ENCODE measurements at places on chromosomes 3 and 15.

- no peak for DNase-seq
These were observed 656.2 kb downstream of the GBE1 start for GRCh38 chr3:81105206-81105605.

DNA sequence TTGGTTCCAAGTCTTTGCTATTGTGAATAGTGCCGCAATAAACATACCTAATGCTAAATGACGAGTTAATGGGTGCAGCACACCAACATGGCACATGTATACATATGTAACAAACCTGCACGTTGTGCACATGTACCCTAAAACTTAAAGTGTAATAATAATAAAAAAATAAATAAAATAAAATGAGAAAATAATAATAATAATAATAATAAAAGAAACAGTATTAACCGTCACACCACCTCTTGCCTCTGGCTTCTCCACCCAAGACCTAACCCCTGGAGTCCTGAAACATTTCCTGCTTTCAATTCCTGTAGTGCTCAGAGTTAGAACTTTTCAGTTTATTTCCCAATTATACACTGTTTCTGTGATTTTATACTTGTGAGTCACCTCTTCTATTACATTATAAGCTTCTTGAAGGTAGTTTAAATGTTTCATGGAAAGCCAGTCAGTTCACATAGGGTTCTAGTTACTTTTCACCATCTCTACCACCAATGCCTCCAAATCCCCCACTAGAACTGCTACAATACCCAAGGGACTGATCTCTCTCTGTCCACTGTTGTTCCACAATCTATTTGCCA lies 18.4 kb upstream of the GHSR start:
- DNase-seq = no peak

GRCh38 chr3:139518926-139519842 lies 20.4 kb downstream of the RBP1 start:
- DNase-seq = no peak

DNA sequence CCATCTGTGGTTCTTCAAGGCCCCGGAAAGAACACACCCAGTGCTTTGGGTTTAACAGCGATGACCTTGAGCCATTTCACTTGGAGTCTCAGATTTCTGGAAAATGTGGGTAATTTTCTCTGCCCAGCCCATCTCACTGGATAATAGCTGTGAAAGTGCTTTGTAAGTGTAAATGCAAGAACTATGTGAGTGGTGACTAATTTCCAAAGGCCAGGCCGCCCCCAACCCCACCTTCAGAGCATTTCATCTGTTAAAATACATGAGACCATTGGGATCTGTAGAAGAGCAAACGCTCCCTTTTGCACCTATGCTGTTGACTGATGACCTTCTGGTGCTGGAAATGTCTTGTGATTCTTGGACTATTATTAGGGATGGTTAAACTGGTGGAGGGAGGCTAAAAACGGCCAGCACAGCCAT lies 196.8 kb upstream of the LPP start:
- DNase-seq = no peak

- no peak for DNase-seq
These were observed 22.5 kb downstream of the TBC1D2B start for GRCh38 chr15:78054966-78055365.

GRCh38 chr3:71048948-71049347 lies 534.6 kb downstream of the FOXP1 start:
- DNase-seq = no peak

DNA sequence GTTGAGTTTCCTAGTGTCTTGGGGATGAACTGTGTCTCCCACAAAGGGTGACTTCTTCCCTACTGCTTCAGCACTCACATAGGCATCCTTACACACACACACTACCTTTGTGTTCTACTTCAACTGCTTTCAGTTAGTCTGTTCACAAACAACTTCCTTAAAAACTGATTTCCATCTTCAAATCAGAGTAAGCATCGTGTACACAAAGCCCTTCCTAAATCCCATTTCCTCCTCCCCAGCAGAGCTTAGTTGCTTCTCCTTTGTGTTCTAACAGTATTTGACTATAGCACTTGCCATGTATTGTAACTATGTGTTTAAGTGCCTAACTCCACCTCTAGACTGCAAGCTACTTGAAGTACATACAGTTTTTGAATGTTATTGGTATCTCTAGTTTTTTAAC lies 71.7 kb downstream of the TNIK start:
- DNase-seq = no peak

DNA sequence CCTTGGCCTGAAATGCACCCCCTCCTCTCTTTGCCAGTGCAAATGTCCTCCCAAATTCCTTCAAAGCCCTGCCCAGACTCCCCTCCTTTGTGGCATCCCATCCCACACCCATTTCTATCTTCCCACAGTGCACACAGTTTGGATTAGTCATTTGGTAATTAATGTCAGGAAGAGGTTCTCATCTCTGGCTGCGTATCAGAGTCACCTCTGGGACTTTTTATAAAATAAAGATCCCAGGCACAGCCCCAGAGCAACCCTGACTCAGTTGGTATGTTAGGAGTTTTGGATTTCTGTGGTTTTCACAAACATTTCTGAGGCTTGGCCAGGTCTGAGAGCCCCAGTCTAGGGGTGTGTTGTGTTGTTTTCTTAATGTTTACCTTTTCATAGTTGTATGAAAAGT lies 41.6 kb downstream of the C3orf20 start:
- no peak for DNase-seq

- no peak for DNase-seq
These were observed 483.2 kb upstream of the TBL1XR1 start for GRCh38 chr3:177680472-177680821.

DNA sequence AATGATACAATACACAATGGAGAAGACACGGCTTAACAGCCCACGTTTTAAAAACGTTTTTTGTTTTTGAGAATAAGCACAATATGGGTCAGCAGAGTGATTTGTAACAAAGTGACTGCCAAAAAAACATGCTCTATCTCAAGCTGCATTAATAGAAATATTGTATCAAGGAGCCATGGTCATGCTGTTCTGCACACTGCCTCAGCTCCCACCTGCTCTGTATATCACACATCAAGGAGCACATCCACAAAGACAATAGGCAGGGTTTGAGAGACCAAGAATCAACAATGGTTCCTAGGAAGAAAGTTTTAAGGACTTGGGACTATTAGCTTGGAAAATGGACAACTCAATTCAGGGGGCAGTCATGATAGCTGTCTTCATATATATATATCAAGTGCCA lies 6.3 kb upstream of the BBX start:
- DNase-seq = no peak

DNA sequence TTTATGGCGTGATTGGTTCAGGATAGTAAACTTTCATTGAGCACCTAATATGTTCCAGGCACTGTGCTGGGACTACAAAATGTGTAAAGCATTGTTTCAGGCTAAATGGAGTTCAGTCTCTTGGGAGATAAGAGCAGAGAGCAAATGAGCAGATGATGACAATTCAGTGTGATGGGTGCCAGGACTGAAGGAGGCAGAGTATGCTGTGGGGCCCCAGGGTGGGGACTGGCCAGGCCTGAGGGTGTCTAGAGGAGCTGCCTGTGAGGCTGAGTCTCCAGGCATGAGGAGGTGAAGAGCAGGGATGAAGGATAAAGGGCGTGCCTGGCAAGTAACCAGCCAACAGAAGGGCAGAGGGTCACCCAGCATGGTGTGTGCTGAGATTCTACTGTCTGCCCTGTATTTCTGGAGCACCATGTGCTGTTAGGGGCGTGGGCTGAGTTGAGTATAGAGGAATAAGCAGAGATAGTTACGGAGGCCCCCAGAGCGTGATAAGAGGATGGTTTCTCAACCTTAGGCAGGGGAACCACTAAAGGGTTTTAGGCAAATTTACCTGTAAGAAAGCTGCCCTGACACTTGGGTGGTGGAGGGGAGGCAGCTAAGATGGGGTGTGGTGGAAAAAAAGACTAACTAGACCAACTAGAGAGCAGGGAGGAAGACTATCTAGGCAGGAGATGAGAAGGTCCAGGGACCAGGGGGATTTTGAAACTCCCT lies 38.5 kb downstream of the EPHB1 start:
- DNase-seq = no peak

DNA sequence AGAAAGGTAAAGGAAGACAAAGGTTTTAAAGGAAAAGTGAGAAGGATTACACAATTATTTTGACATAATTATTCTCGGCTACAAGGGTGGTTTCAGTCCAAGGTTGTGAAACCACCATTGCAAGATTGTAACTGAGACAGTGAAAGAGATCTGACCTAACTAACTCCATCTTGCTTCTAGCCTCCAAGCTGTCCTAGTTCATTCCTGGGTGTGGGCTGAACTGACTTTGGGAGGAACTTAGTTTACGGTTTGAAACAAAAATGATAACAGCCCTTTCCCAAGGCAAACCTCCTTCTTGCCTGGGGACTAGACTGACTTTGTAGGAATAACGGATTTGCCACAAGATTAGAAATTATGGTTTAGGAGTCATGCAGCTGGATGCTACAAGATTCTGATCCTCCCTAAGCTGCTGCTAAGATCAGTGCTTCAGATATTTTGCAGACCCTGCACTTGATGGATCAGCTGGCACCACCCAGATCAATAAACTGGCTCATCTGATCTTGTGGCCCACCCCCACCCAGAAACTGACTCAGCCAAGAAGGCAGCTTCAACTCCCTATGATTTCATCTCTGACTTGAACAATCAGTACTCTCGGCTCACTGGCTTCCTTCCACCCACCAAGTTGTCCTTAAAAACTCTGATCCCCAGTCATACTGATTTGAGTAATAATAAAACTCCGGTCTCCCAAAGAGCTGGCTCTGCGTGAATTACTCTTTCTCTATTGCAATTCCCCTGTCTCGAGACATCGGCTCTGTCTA lies 57.7 kb upstream of the AADACL2 start:
- DNase-seq = no peak

- DNase-seq = peak; percentile 11
These were observed 31.5 kb upstream of the TFDP2 start for GRCh38 chr3:142180761-142181362.

DNA sequence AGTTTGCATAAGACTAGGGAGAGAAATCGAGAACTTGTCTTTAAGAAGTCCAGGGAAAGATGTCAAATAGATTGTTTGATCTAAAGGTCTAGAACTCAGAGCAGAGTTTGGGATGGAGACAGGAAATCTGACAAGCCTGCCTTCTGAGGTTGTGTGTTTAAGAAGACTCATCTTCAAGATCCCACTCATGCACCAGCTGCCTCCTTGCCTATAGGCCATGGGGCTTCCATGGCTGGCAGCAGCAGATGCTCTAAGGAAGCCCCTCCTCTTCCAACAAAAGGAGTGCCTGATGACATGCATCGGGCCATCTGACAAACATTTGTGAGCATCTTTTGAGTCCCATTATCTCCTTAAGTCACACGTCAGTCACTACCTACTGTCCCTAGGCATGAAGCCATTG lies 47.4 kb downstream of the WNT5A start:
- no peak for DNase-seq

GRCh38 chr3:154120961-154121700 lies at the start of gene ARHGEF26:
ARHGEF26 (plus strand) TSS chr3:154121390; CDS start chr3:154121993, 603 bp downstream.
- peak; percentile 67 for DNase-seq

- DNase-seq = no peak
These were observed 33.0 kb downstream of the KBTBD8 start for GRCh38 chr3:67030785-67031740.

DNA sequence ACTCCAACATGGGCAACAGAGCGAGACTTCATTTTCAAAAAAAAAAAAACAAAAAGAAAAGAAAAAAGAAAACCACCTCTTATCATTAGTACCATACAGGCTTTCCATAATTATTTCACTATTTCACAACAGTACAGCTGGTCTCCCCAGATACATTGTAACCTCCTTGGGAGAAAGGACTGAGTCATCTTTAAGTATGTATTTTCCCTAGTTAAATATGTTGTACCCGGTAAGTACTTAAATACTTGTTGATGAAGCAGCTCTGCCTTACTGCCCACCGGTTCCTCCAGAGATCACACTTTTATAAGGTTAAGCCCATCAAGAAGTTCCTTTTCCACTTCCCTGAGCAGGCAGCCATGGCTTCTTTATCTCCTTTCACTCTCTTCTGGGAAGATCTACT lies 789.5 kb upstream of the CFAP20DC start:
- no peak for DNase-seq

Measured in stimulated activated CD8-positive, alpha-beta memory T cell treated with anti-CD3 and anti-CD28 coated beads, Interleukin-4, amount 100 ng/mL, for 4 hours (primary cell).